NCI-H1105 (cell line): ENCODE measurements at places on chromosomes 2 and 18.

DNA sequence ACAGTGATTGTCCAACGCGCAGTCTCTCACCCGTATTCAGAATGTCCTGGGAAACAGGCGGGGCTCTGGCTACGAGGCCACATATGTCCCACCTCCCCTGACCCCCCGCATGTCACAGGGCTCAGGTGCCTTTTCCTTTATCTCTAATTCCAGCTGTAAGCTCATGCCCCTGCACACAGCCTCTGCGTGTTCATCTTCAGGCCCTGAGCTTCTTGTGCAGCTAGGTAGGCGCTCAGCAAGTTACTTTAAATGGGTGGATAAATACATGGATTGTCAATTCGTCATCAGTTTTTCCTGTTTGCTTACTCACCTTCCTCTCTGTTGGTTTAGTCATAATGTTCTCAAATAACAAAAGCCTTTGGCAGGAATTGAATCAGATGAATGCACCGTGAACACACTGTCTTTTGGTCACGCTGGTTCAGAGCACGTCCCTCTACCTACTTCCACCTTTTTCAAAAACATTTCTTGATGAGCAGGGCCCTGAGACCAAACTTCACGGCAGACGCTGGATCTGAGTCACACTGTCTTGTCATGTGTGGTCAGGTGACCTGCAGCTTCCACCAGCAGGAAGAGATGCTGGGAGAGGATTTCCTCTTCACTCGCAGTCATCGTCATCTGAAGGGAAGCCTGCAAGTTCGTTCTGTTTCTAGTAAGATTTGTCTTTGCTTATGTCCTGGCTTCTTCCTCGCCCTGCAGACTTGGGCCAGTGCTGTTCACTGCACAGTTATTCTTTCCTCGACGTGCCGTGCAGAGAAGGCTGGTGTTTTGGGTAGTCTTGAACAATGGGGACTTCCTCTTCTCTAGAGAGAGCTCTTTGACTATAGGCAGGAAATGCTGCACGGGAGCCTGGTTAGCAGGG, 138.1 kb downstream of the PTGR3 start:
- DNase-seq: no peak

GRCh38 chr18:79424008-79424565, 28.4 kb downstream of the NFATC1 start:
- DNase-seq: no peak

DNA sequence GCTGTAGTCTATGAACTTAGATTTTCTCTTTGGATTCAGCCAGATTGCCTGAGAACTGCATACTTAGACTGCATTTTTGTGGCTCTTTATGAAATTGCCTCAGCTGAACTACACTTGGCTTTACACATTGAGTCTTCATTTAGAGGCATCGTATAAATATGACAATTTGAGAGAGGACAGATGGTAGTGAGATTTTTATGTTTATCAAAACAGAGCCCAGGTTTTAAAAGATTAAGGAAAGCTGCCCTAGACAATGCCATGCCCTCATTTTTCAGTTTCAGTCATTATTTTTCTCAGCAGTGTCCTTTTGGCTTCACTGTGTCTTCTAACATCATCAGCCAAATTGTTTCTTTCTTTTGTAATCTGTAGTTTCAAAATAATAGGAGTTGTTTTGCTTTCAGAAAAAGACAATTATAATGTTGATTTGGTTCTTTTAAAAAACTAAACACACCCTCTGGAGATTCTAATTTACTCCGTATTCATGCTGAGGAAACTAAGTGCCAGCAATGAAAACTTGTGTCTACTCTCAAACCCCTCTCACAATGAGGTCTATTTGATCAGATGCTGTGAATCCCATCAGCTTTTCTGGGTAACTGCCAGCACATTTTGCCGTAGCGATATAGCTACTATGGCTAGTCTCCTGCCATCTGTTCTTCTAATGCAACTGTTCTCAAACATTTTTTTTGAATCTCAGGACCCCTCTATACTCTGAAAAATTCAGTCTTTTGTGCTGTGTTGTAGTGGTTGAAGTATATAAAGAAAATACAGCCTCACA, 46.2 kb downstream of the TWSG1 start:
- peak; percentile 44 for DNase-seq

DNA sequence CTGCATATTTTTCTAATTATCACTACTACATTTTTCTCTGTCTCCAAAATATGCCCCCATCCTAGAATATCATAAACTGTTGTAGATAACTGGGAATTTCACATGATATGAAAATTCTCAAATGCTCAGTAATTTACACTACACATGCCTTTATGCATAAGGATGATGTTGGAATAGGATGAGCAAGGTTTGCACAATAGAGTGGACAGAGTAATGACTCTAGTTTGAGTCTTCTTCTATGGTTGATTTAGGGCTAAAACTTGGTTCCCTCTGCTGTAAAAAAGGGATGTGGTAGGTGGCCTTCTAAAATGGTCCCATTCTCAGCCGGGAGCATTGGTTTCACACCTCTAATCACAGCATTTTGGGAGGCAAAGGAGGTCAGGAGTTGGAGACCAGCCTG, 129.9 kb downstream of the BCL11A start:
- no peak for DNase-seq

DNA sequence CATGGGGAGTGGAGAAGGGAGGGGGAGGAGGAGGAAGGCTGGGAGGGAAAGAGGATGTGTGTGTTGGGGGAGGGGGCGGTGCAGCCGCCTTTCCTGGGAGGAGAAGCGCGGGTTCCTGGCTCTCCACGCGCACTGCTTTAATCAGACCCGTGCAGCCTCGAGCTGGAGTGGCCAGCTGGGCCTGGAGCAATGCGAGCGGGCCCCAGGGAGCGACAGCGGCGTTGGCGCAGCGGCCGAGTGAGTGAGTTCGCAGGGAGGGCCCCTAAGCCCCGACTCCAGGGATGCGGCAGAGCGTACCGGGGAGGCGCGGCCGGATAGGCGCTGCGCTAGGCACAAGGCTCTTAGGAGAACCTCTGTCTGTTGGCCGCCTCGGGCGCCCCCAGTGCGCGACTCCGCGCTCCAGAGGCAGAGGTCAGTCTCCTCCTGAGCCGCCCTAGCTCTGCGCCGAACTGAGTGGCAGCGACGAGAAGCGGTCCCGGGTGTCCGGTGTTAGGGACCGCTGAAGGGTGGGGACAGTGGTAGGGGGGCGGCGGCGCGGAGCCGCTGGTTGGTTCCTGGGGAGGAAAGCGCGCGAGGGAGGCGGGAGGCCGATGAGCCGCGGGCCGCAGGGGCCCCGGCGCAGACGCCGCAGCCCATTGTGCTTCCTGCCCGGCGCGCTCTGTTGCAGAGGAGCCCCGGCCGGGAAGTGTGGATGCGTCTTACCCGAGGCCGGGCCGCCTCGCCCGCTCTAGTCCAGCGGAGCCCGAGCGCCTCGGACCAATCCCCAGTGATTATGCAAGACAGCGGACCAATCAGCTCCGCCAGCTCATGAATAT, 455 bp upstream of the DLX1 start:
- peak; percentile 79 for DNase-seq

DNA sequence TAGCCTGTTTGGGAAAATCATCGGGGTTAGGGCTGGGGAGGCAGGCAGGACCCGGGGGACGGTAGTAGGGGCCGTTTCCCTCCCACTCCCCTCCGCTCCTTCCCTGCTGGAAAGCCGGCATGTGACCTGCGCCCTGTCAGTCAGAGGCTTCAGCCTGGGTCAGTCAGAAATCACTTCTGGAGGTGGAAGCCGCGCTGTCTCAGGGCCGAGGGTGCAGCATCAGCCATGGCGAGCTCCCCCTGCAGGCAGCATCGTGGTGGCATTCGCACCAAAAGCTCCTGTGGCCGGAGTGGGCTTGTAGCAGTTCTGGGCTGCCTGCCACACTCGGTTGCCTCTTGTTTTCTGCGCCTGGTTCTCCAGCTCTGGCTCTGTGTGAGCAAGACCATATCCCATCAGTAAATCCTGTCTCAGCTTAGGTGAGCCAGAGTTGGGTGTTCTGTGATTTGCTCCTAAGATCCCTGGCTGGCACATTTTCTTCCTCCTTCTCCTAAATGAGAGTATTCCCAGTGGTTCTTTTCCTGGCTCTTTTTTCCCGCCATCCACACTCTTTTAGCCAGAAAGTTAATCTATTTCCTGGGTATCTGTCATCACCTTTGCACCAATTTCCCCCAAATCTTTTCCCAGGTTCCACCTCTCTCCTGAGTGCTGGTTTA, 123.9 kb upstream of the CD302 start:
- no peak for DNase-seq
